ENCODE measurements at places on chromosomes 1 and 21.

GRCh38 chr1:209647156-209647555 lies 5.1 kb downstream of the LAMB3 start:
- H3K27ac ChIP-seq, result no peak overlapping the region
- peaks cover 8% of the 10 kb centered on the region for H3K36me3 ChIP-seq
- DNase-seq, result no peak
- H3K4me3 ChIP-seq, result no peak overlapping the region
- H3K27me3 ChIP-seq, result no peaks in the 10 kb centered on the region

DNA sequence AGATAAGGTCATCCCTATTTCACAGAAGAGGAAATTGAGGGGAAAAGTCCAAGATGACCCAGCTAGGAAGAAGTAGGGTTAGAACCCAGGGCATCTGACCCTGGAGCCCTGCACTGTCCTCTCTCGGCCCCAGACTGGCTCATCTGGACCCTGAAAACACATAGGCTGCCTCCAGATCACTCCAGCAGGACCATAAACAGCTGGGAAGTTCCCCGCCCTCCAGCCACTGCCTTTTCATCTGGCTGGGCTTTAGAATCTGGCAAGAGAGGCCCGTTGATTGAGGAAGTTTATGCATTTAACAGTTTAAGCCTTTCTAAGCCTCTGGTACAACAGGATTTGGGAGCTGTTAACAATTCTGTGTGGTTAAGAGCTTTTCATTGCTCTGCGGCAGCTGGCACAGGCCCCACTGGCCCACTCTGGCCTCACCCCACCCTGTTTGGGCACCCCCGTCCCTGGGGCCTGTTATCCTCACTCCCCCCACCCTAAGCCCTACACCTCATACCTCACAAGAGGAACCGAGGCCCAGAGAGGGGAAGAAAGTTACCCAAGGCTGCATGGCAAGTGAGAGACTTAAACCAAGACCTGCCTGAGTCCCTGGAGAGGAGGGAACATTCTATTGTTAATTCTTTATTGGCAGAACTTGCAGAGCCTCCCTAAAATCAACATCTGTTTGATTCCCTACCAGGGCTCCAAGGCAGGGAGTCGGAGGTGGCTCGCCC lies 84.2 kb downstream of the EPHB2 start:
- no peaks in the 10 kb centered on the region for H3K36me3 ChIP-seq
- H3K4me1 ChIP-seq, result no peaks in the 10 kb centered on the region
- H3K4me3 ChIP-seq, result no peak overlapping the region
- H3K27ac ChIP-seq, result no peak overlapping the region

- H3K4me1 ChIP-seq, result no peaks in the 10 kb centered on the region
- DNase-seq, result no peak
- no peaks in the 10 kb centered on the region for H3K36me3 ChIP-seq
- no peaks in the 10 kb centered on the region for H3K27me3 ChIP-seq
- no peak overlapping the region for H3K27ac ChIP-seq
- H3K4me3 ChIP-seq, result no peak overlapping the region
Measured at GRCh38 chr21:19440792-19441655, 1037.4 kb upstream of the TMPRSS15 start.

DNA sequence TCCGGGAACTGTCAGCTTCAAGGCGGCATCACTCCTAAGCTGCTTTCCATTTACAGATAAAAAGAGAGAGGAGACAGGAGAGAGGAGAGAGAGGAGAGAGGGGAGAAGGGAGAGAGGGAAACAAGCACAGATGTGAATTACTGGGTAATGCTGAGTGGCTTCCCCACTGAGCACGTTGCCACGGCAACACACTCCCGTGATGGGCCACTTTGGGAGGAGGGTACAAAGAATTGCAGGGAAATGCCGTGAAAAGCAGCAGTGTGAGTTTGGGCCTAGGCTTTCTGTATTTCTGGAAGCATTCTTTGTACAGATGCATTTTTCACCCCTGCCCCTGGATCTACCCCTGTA lies 128.0 kb upstream of the IRF2BP2 start:
- no peaks in the 10 kb centered on the region for H3K27me3 ChIP-seq
- no peaks in the 10 kb centered on the region for H3K36me3 ChIP-seq

- peaks cover 34% of the 10 kb centered on the region for H3K36me3 ChIP-seq
- H3K27me3 ChIP-seq, result no peaks in the 10 kb centered on the region
- H3K4me3 ChIP-seq, result peak overlapping the region; percentile 96
- peak overlapping the region; percentile 98 for H3K27ac ChIP-seq
- H3K4me1 ChIP-seq, result peaks cover 50% of the 10 kb centered on the region
Measured at GRCh38 chr1:248858096-248858890, 592 bp downstream of the ZNF692 start.

DNA sequence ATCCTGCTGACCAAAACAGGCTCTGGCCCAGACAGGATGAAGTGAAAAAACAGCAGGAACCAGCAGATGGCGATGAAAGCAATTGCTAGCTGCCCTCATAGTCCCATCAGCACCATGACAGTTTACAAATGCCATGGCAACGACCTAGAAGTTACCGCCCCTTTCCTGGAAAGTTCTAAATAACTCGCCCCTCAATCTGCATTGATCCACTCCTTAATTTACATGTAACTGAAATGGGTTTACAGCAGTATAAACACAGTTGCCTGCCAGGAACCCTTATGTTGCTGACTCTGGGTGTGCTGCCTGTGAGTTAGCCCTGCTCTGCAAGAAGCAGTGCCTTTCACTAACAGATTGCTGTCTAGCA lies 65.5 kb upstream of the CR1L start:
- no peak overlapping the region for H3K27ac ChIP-seq
- peaks cover 28% of the 10 kb centered on the region for H3K27me3 ChIP-seq
- no peak overlapping the region for H3K4me3 ChIP-seq
- DNase-seq, result peak; percentile 84
- no peaks in the 10 kb centered on the region for H3K36me3 ChIP-seq
- peaks cover 5% of the 10 kb centered on the region for H3K4me1 ChIP-seq

- H3K36me3 ChIP-seq, result peaks cover 2% of the 10 kb centered on the region
- no peak overlapping the region for H3K27ac ChIP-seq
- peak; percentile 57 for DNase-seq
Measured at GRCh38 chr1:34684266-34684665, 70.6 kb upstream of the GJB5 start.

DNA sequence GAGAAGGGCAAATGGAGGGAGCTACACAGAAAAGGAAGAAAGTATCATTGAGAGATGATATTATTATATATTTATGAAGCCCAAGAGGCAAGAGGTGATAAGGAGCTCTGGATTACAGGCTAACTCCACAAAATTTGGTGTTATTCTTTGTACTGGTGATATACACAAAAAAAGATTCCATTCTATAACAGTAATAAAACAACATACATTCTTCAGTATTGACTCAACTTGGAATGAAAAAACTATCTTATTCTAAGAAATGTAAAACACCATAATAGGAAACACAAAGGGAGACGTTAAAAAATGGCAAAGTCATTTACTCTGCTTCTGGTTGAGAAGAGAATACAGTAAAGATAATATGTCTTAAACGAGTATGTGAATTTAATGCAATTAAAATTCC lies 99.4 kb downstream of the TEX35 start:
- no peak overlapping the region for H3K4me3 ChIP-seq
- DNase-seq, result no peak
- no peaks in the 10 kb centered on the region for H3K4me1 ChIP-seq

DNA sequence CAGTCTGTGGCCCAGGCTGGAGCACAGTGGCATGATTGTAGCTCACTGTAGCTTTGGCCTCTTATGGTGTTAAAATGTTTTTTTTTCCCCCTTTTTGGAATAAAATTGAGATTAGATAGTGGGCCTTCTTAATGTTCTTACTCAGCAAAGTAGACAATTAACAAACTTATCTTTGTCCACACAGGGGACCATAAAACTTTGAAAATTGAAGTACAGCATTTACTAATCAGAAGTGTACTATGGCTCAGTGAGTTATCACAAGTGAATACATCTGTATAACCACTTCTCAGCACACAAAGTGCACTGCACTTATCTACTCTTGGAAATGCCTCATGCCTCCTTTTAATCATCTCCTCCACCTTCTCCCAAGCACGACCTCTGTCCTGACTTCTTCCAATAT lies 218.9 kb downstream of the PRDM2 start:
- peaks cover 8% of the 10 kb centered on the region for H3K27me3 ChIP-seq
- H3K4me3 ChIP-seq, result no peak overlapping the region
- H3K27ac ChIP-seq, result no peak overlapping the region

DNA sequence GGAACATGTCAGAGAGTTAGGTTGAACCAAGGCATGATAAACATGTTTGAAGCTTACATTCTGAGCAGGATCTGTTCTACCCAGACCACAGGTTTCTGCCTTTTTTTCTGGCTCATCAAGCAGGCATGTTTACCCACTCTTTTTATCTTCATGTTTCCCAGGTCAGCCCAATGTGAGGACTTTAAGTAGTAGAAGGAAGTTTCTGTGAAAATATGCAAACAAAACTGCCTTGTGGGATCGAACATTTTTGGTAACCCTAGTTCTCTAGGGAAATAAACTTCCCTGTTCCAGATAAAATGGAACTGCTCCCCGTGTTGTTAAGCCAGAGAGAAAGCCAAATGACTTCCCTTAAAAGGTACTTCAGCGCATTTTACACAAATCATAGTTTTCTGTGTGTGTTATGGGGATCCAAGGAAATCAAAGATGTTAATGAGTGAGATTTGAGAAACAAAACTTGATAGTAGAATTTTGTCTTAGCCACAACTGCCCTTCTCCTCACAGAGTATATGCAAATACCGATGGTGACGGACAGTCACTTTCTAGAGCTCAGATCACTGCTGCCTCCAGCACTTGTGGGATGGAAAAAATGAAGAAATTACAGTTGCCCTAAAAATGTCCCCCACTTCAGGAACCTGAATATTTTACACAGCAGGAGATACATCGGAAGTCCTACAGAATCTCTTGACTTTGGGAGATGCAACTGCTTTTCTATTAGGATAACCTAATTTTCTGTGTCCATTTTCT lies 765 bp upstream of the HIPK1 start:
- no peak for DNase-seq
- H3K27me3 ChIP-seq, result peaks cover 5% of the 10 kb centered on the region
- H3K27ac ChIP-seq, result peak overlapping the region; percentile 100
- peaks cover 37% of the 10 kb centered on the region for H3K4me1 ChIP-seq
- peak overlapping the region; percentile 98 for H3K4me3 ChIP-seq
- H3K36me3 ChIP-seq, result peaks cover 8% of the 10 kb centered on the region

DNA sequence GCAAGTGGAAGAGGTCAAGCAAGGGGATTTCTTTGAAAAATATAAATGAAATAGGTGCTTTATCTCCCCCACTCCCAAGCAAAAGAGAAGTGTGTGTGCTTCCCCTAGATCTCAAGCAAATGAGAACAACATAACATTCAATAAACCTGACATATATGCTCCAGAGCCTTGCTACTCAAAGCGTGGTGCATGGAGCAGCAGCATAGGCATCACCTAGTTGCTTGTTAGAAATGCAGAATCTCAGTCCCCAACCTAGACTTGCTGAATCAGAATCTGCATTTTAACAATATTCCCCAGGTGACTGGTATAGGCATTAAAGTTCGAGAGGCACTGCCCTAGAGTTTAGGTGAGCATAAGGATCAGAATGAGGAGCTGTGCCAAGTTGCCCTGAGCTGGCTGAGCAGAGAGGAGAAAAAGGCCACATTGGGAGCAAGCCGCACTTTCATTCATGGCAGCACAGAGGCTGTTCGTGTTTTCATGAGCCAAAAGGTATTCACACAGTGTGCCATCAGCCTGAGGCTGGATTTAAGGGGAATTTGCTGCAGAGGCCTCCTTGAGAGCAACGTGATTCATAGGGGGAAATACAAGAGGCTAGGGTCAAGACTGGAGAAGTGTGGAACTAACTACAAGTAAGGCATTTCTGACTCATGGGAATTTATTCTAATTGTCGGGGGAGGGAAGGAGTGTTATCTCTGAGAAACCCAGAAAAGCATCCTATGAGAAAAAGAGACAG lies 14.3 kb upstream of the LPAR3 start:
- peaks cover 5% of the 10 kb centered on the region for H3K4me1 ChIP-seq
- peak; percentile 38 for DNase-seq
- H3K27ac ChIP-seq, result no peak overlapping the region
- peaks cover 32% of the 10 kb centered on the region for H3K27me3 ChIP-seq

- DNase-seq, result no peak
- no peak overlapping the region for H3K4me3 ChIP-seq
Measured at GRCh38 chr1:67345556-67345955, 37.9 kb downstream of the IL12RB2 start.

- no peaks in the 10 kb centered on the region for H3K36me3 ChIP-seq
- H3K4me3 ChIP-seq, result no peak overlapping the region
- no peaks in the 10 kb centered on the region for H3K4me1 ChIP-seq
- no peak for DNase-seq
- no peak overlapping the region for H3K27ac ChIP-seq
Measured at GRCh38 chr1:3058263-3059030, 10.6 kb upstream of the PRDM16 start.

GRCh38 chr1:57727121-57727520 lies 303.3 kb upstream of the DAB1 start:
- no peaks in the 10 kb centered on the region for H3K27me3 ChIP-seq
- no peak overlapping the region for H3K27ac ChIP-seq
- H3K4me3 ChIP-seq, result no peak overlapping the region
- DNase-seq, result no peak
- H3K36me3 ChIP-seq, result no peaks in the 10 kb centered on the region

DNA sequence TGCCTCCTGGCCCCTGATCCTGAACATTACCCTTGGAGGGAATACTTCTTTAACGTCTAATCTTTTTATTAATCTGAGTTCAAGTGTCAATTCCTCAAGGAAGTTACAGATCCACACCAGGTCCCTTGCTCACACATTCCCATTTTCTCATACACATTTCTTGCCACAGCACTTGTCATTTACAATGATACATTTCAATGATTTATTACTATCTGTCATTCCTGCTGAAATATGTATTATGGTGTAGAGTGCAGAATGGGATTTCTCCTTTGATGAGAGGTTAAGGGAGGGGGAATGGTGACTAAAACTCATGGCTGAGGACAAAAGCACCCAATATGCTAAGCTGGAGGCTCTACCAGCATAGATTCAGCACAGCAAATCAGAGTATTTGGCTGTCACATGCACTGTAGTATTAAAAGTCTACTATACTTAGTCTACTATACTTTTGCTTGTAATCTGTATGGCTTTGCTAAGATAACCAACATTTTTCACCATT lies 982.5 kb downstream of the TTLL7 start:
- no peaks in the 10 kb centered on the region for H3K36me3 ChIP-seq
- H3K4me1 ChIP-seq, result no peaks in the 10 kb centered on the region
- H3K4me3 ChIP-seq, result no peak overlapping the region
- H3K27ac ChIP-seq, result no peak overlapping the region
- H3K27me3 ChIP-seq, result no peaks in the 10 kb centered on the region
- DNase-seq, result no peak

GRCh38 chr1:16905110-16905867 lies 9.5 kb downstream of the RNU1-2 start:
- H3K4me3 ChIP-seq, result no peak overlapping the region
- peaks cover 3% of the 10 kb centered on the region for H3K27me3 ChIP-seq
- peaks cover 3% of the 10 kb centered on the region for H3K36me3 ChIP-seq
- DNase-seq, result peak; percentile 85
- H3K4me1 ChIP-seq, result peaks cover 25% of the 10 kb centered on the region
